SK-N-SH (cell line): ENCODE measurements at places on chromosomes 6 and 20.

DNA sequence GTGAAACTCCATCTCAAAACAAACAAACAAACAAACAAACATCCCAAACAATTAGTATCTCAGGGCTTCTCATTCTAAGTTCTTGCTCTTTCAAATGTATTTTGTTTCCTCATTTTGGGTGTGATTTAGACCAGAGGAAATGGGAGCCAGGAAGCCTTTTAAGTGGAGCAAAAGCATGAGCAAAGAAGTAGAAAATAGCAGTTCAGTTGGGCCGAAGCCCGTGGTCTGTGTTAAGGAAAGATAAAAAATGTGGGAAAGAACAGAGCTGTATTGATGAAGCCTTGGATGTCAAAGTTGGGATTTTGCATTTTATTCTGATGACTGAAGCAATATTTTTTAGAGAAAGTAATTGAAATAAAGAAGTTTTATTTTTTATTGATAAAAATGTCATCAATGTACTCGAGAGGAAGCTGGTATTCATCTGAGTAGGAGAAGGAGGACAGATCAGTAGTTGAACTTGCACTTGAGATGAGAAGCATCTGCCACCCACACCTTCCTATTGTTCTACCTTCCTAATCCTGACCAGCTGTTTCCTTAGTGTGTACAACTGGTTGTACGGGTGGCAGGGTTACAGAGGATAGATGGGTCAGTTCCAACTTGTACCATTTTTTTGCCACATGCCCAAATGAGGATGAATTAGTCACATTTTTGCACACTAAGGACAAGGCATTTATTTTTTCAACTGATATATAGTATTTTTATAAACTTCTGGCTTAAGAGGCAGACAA lies 56.1 kb downstream of the KIAA0408 start:
- no peak for DNase-seq

DNA sequence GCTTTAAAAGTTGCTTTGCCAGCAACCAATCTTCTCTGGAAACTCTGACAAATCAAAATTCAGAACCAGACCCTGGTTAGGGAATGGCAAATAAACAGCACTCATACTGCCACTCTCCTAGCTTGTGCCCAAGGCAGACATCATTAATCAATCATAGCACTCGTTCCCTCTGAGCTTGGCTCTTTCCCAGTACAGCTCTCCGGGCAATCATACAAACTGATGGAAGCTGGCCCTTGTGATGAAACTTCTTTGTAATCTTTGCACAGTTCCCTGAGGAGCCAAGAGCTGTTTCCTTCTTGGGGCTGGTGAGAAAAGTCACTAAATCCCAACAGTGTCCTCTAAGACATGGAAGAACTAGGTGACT lies 34.7 kb downstream of the KIAA1755 start:
- DNase-seq, result no peak

DNA sequence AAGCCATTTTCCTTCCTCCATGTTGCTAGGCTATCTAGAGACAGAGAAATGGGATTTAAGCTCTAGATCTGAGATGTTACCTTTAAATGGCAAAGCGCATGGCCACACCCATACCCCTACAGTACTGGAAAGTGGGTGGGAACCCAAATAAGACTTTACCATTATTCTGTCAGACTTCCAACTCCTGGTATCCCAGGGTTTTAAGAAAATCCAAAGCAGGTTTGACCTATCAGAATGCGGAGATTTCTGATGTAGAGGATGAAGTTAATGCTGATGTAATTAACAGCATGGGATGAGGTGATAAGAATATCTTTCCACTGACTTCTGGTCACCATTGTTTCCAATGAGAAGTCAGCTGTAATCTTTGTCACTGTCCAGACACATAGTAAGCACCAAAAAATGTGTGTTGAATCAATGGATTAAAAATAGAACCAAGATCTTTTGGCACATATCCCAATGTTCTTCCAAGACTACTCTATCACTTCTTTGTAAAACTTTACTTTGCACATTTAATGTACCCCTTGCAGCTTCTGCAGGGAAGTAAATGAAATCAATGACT lies 140.8 kb upstream of the INSM1 start:
- DNase-seq, result no peak

DNA sequence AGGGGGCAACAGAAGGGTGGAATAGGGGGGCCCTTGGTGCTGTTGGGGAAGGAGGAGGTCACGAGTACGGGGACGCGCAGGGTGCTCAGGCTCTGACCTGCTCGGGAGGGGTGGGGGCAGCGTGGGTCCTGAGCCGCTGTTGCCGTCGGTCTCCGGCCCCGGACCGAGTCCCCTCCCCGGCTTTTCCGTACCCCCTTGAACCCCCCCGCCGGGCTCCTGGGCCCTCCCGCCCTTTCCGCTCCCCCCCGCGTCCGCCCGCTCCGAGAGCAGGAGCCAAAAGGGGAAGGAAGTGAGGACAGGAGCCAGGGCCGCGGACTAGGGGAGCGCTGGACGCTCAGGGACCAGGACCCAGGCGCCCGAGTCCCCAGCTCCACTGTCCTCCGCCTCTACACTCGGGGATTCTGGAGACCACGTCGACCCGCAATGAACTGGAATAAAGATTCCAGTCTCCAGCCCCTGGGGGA lies at the start of gene RGL2:
RGL2 (minus strand) TSS at position 170 of the 464 bp plus-strand sequence. CDS start 332 bp downstream, outside the sequence.
- peak; percentile 78 for DNase-seq
